CD4-positive, alpha-beta T cell treated with Interleukin-10 for 1 hour (primary cell): ENCODE measurements at places on chromosomes 1 and 21.
A peak's percentile ranks its signal among the peaks of the same experiment; 100 is the strongest.

GRCh38 chr1:47680815-47681475 is 243.1 kb downstream of the FOXD2 start:
- no peak for DNase-seq

DNA sequence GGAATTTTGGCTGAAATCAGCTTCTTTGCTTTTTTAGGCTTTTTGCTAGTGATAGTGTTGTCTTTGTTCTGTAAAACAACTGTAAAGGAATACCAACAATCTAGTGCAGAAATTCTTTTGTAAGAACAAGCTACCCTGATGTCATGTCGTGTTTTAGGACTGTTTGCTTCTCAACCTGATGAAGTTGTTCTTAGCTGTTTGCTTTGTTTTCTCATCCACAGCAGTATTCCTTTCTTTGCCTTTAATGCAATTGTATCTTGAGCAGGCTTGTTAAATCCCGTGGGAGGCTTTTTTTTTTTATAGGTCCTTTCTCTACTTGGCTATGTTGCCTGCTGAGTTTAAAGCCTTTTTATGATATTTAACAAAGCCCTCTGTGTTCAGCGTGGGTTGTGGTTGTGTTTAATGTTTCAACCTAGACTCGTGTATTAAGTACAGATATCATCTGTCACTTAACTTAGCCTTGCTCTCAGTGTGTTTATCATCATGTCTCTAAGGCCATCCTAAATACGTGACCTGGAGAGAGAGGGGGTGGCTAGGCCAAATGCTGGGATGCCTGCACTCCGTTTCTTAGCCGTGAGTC is 31.6 kb downstream of the ADARB1 start:
- DNase-seq: no peak

DNA sequence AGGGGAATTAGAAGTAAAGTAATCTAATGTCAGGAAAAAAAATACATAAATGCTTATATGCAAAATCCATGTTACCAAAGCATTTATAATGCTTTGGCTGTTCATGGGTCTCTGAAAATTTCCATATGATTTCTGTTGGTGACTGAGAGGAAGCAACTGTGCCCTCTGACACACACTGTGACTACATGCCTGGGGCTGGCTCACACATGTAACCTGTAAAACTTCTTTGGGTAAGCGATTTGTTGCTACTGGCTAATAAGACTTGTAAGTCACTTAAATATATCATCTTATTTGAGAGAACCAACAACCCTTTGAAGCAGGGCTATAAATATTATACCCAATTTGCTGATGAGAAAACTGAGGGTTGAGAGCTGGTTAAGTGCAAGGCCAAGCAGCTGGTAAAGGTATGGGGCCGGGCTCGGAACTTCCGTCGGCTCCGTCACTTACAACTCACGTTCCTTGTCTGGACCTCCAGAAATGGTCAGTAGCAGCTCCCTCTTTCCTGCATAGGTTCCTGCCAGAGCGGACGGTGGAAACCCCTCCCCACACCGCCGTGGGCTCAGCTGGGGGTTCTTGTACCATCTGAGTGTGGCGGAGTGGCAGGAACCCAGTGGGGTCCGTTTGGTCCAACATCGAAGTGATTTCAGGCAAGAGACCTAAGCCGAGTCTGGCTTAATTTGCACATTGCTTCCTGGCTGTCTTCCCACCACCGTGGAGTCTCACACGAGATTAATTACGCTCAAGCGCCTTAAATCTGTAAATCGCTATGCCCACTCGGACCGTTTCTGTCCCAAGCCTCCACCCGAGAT is 714 bp downstream of the DFFA start:
- peak; percentile 7 for DNase-seq

DNA sequence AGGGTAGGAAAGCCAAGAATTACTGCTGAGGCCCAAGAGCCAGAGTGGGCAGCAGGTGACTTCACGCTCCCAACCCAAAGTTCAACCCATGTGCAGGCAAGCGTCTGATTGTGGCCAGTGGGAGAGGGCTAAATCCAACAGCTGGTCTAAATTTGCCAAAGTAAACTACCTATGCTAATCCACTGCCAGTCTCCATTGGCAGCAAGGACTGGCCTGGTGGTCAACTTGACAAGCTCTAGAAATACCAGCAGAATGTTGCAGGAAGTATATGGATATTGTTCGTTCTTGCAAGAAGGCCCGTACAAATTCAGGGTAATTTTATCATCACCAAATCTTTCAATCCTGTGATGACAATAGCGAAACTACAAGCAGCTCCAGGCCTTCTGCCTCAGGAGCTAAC is 1.5 kb downstream of the TMEM63A start:
- DNase-seq: no peak

- peak; percentile 17 for DNase-seq
Measured at GRCh38 chr1:21865943-21866706, 54.1 kb downstream of the LDLRAD2 start.

- DNase-seq: no peak
Measured at GRCh38 chr1:46798810-46799209, at the start of gene CYP4B1. Gene CYP4B1 (plus strand): TSS chr1:46799046. CDS start chr1:46799082, 36 bp downstream.

DNA sequence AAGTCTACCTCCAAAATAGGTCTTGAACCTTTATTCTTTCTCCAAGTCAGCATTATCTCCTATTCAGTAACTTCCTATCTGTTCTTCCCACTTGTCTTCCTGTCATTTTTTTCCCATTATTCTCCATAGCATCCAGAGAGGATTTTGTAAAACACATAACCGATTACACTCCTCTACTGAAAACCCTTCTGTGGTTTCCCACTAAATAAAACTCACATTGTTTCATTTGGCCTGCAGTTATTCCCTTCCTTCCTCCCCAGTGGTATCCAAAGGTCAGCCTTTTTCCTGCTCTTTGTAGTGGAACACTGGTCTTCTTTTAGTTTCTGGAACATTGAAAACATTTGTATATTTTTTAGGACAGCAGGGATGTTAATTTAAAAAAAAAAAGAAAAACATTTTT is 266.0 kb downstream of the GPR52 start:
- no peak for DNase-seq

GRCh38 chr1:182185842-182186756 is 124.6 kb upstream of the ZNF648 start:
- no peak for DNase-seq

DNA sequence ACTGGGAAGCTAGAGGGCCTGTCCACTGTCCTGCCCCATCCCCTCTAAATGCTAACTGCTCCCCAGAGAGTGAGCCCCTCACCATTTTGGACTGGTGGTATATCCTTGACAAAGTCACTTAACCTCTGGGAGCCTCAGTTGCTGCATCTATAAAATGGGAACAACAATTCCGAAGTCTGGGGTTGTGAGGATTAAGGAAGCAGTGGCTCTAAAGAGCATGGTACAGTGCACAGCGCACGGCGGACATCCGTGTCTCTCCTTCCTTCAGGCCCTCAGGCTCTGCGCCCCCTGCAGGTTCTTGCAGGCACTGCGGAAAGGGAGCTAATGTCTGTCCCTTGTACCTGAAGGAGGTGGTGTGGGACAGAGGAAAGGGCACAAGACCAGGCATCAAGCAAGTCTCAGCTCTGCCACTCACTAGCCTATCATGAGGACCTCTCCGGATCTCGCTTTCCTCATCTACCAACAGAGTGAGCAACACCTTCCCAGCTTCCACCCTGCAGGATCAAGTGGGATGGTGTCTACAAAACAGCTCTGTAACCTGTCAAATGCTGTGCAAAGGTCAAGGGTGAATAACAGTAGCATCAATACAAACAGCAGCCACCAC is 20.1 kb downstream of the ECE1 start:
- DNase-seq: peak; percentile 86

DNA sequence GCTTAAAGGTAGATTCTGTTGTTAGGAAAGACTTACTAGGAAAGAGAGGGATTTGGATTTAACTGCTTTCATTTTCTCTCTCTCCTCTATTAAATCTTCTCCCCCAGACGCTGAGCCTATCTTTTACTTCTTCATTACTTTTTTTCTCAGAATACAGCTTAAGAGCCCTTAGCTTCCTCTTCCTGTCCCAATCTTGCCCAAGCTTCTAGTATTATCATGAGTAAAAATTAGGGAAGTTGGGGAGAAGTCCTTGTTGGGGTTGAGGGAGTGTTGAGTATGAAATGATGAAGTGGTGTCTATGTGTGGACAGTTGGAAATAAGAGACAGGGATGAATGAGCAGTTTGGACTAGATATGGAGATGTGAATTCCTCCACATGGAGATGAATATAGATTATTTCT is 35.0 kb downstream of the ACP6 start:
- no peak for DNase-seq

GRCh38 chr1:76122271-76122670 is 47.7 kb downstream of the ST6GALNAC3 start:
- no peak for DNase-seq

DNA sequence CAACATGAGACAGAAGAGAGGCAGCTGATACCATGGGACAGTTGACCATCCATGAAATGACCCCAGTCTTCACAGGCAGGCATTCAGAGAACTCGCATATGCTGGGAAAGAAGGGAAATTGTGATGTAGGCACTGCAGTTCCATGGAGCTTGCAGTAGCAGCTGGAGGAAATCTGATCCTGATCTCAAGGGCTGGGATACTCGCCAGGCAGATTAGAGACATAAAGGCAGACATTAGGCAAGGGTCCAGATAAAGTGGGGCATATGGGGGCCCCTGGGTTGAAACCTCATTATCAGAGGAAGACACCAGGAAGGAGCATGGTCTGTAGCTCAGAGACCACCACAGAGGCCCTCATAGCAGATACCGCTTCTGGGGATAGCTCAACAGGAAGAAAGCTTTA is 48.7 kb upstream of the TNR start:
- DNase-seq: no peak

GRCh38 chr1:7760245-7760644 is 10.9 kb upstream of the VAMP3 start:
- no peak for DNase-seq

DNA sequence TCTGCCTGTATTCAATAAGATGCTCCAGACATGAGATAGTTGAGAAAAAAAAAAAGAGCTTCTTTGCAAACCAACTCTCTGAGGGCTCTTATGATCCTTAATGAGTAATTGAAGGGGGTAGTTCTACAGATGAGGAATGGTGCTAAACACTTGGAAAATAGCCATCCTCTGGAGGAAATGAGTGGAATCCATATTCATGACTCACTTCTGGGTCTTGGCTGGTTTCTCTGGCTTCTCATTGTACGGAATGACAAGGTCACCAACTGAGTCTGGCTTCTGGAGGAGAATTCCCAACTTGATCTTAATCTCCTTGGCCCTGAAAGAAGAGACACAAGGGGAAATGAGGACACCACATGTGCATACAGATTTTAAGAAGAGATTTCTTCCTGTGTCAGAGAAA is 34.7 kb downstream of the RGS5 start:
- DNase-seq: no peak

DNA sequence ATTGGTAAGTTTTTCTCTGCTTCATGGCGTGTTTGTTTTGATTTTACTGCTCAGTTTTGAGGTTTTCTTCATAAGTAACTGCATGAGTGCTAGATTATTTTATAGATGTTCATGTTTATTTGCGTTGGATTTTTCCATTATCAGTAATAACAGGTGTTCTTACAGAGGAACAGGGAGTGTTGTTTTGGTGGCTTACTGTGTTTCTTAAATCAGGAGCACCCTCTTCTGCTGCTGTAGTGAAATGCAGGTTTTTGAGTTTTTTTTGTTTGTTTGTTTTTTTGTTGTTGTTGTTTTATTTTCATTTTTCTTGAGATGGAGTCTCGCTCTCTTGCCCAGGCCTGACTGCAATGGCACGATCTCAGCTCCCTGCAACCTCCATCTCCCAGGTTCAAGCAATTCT is 32.6 kb downstream of the CTBS start:
- peak; percentile 2 for DNase-seq

DNA sequence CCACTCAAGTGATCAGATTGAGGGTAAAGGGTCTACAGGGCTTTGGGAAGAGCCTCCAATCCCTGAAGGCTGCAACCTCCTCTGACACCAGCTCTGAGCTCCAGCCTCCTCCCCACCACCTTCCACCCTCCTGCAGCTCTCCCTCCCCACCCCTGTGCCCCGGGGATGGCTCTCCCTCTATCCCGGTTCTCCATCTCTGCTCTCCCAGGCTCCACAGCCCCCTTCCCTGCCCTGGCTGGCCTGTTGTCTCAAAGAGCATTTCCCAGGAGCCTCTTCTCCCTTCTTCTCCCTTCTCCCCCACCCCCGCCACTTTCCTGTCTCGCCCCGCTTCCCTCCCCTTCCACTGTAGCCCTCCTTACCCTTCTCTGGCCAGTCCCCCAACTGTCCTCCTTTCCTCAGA is 1.1 kb downstream of the PLEKHA6 start:
- DNase-seq: no peak

DNA sequence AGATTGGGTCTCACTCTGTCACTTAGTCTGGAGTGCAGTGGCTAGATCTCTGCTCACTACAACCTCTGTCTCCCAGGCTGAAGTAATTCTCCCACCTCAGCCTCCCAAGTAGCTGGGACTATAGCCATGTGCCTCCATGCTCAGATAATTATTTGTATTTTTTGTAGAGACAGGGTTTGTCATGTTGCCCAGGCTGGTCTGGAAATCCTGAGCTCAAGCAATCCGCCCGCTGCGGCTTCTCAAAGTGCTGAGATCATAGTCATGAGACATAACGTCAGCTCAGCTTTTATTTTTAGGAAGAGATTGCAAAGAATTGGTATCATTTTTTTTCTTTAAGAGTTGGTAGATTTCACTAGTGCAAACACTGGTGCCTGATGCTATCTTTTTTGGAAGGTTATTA is 244.9 kb downstream of the DSCAM start:
- no peak for DNase-seq

GRCh38 chr1:107141491-107142126 is 770 bp downstream of the NTNG1 start:
- no peak for DNase-seq

- no peak for DNase-seq
Measured at GRCh38 chr21:27498025-27498424, 531.1 kb upstream of the ADAMTS5 start.

GRCh38 chr1:101453844-101454243 is 217.0 kb downstream of the S1PR1 start:
- DNase-seq: no peak

- DNase-seq: no peak
Measured at GRCh38 chr1:228742281-228742860, 7.1 kb downstream of the RHOU start.
